Calu3 (cell line): ENCODE measurements at places on chromosomes 5 and 9. TPM values are rescaled to one million over a fixed set of nuclear protein-coding genes. Genes with fewer than 3 reads are reported as not detected.

GRCh38 chr5:126811515-126812198 lies 34.7 kb downstream of the LMNB1 start:
- H3K27ac ChIP-seq = no peak overlapping the region
- no peaks in the 10 kb centered on the region for H3K4me1 ChIP-seq
- peaks cover 46% of the 10 kb centered on the region for H3K36me3 ChIP-seq
- no peaks in the 10 kb centered on the region for H3K27me3 ChIP-seq
- no peak overlapping the region for H3K4me3 ChIP-seq

GRCh38 chr9:129485145-129485774 lies 135.6 kb downstream of the C9orf50 start:
- no peaks in the 10 kb centered on the region for H3K27me3 ChIP-seq
- peaks cover 74% of the 10 kb centered on the region for H3K36me3 ChIP-seq
- no peak for DNase-seq
- H3K27ac ChIP-seq = peak overlapping the region; percentile 98
- no peak overlapping the region for H3K4me3 ChIP-seq
- H3K4me1 ChIP-seq = peaks cover 60% of the 10 kb centered on the region

DNA sequence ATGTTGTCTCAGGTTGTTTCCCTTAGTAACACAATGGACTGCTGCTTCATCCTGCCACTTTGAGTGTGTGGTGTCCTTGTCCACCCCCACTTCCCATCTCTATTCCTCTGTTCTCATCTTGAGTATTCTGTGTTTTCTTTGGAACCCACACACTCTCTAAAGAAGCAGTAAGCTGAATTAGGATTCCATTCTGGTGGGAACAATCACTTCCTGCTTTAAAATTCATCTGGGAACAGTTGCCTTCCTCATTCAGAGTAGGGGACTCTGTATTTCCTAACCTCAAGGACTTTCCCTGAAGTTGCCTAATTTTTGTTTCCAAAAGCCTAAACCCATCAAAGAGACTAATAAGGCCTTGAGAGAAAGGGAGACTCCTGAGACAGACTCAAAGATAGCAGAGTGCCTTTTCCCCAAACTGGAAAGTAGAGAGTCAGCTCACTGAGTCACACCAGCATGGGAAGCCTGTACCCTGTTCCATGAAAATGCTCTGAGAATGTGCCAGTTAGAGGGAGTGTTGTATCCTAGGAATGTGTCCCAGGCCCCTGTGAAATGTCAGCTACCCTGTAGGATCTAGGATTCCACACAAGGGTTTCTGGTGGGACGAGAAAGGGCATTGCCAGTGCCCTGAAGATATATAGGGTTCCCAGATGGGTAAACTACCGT lies 63.6 kb downstream of the CCDC192 start:
- no peaks in the 10 kb centered on the region for H3K36me3 ChIP-seq
- no peak overlapping the region for H3K4me3 ChIP-seq
- H3K27ac ChIP-seq = no peak overlapping the region
- no peak for DNase-seq
- H3K4me1 ChIP-seq = no peaks in the 10 kb centered on the region

- H3K36me3 ChIP-seq = no peaks in the 10 kb centered on the region
- H3K4me3 ChIP-seq = no peak overlapping the region
- no peak overlapping the region for H3K27ac ChIP-seq
- peaks cover 24% of the 10 kb centered on the region for H3K4me1 ChIP-seq
- no peak for DNase-seq
Observed at GRCh38 chr9:69579760-69580581, 92.2 kb downstream of the APBA1 start.

- H3K4me3 ChIP-seq = no peak overlapping the region
- no peak for DNase-seq
- H3K27me3 ChIP-seq = peaks cover 55% of the 10 kb centered on the region
- H3K27ac ChIP-seq = no peak overlapping the region
- H3K36me3 ChIP-seq = no peaks in the 10 kb centered on the region
Observed at GRCh38 chr5:36637101-36637500, 30.7 kb downstream of the SLC1A3 start.

DNA sequence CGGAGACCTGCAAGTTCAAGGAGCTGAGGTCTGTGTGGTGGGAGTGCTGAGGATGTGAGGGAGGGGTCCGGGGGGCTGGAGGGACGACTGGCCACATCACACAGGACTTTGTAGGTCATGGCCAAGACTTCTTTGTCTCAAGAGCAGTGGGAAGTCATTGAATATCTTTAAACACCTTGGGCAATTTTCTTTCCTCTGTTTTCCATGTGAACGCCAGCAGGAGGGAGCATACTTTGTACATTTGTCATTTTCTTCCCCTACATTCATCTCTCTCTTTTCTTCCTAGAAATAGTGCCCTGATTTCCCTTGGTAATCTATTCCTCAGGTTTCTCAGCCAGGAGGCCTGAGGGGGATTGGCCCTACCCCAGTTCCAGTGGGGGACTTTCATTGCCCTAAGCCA lies 153.7 kb upstream of the MSX2 start:
- no peak for DNase-seq
- H3K4me3 ChIP-seq = no peak overlapping the region
- H3K4me1 ChIP-seq = peaks cover 14% of the 10 kb centered on the region
- peaks cover 4% of the 10 kb centered on the region for H3K36me3 ChIP-seq
- H3K27ac ChIP-seq = no peak overlapping the region

- H3K27ac ChIP-seq = no peak overlapping the region
- H3K27me3 ChIP-seq = no peaks in the 10 kb centered on the region
- peaks cover 15% of the 10 kb centered on the region for H3K36me3 ChIP-seq
- H3K4me3 ChIP-seq = no peak overlapping the region
Observed at GRCh38 chr9:120846906-120847305, 4.2 kb upstream of the PSMD5 start.

GRCh38 chr9:86354818-86355309 lies 654 bp upstream of the TUT7 start:
- peak overlapping the region; percentile 99 for H3K4me3 ChIP-seq
- no peaks in the 10 kb centered on the region for H3K27me3 ChIP-seq

DNA sequence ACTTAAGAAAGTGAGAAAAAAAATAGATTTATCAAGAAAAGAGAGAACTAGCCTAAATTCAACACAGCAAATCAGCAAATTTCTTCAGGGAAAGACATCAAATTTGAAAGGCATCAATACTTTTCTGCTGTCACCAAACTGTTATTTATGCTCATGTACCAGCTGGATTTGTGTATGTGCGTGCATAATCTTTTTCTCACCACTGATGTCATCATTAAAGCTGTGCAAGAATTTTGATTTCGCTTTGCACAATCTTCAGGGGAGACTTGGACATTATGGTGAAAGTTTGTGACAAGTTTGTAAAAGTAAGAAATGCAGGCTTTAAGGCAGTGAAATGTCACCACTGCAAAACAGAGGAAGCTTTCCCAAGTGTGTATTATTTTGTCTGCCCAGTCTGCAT lies 215.4 kb downstream of the SLF1 start:
- H3K27me3 ChIP-seq = no peaks in the 10 kb centered on the region
- no peaks in the 10 kb centered on the region for H3K36me3 ChIP-seq
- DNase-seq = no peak
- no peak overlapping the region for H3K4me3 ChIP-seq
- no peaks in the 10 kb centered on the region for H3K4me1 ChIP-seq

The LMX1B gene
- not detected in 2 replicates for total RNA-seq

The GMCL2 gene
- total RNA-seq = not detected in 2 replicates
